KBM-7 (cell line): ENCODE measurements at places on chromosomes 1 and 21.

- DNase-seq: peak; percentile 5
Observed at GRCh38 chr1:177913762-177914540, 55.9 kb downstream of the SEC16B start.

- DNase-seq: no peak
Observed at GRCh38 chr1:53402891-53403655, 56.1 kb upstream of the DMRTB1 start.

- DNase-seq: no peak
Observed at GRCh38 chr1:155513300-155513916, 49.2 kb downstream of the ASH1L start.

DNA sequence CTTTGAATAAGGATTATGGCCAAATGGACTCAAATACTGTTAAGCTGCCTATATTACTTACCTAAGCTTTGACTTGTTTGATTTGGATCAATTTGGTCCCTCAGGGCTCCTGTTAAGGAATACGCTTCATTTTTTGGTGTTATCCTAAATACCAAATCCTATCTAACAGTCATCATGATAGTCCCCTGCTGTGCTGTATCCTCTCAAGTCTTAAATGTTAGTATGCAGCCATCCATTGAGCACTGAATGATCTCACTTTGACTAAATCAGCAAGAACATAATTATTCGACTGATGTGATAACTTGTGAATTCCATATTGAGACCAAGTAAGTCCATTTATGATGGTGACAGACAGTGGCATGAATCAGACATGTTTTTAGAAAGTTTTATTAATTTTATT lies 53.1 kb upstream of the ATF3 start:
- DNase-seq: no peak

GRCh38 chr1:147565189-147565980 lies 24.1 kb downstream of the BCL9 start:
- no peak for DNase-seq

- no peak for DNase-seq
Observed at GRCh38 chr1:177411381-177411780, 240.6 kb downstream of the BRINP2 start.

- no peak for DNase-seq
Observed at GRCh38 chr1:27863538-27863915, 8.8 kb upstream of the THEMIS2 start.

GRCh38 chr1:5950201-5950895 lies 41.9 kb downstream of the NPHP4 start:
- DNase-seq: no peak

DNA sequence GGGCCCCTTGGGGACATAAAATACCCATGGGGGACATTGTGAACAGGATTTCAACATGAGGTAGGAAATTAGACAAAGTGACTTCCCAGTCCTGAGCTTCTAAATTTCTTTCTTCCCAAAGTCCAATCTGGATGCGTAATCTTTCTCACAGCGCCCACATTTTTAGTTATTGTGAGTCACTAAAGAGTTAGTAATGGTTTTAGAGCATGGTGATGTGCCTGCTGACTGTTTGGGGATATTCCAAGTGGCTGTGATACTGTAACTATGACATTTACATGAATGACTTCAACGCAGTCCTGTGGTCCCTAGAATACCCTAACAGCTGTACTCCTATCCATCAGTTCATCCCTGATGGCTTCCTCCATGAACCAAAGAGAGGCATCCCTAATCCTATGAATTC lies 224.0 kb upstream of the COA6 start:
- DNase-seq: no peak

DNA sequence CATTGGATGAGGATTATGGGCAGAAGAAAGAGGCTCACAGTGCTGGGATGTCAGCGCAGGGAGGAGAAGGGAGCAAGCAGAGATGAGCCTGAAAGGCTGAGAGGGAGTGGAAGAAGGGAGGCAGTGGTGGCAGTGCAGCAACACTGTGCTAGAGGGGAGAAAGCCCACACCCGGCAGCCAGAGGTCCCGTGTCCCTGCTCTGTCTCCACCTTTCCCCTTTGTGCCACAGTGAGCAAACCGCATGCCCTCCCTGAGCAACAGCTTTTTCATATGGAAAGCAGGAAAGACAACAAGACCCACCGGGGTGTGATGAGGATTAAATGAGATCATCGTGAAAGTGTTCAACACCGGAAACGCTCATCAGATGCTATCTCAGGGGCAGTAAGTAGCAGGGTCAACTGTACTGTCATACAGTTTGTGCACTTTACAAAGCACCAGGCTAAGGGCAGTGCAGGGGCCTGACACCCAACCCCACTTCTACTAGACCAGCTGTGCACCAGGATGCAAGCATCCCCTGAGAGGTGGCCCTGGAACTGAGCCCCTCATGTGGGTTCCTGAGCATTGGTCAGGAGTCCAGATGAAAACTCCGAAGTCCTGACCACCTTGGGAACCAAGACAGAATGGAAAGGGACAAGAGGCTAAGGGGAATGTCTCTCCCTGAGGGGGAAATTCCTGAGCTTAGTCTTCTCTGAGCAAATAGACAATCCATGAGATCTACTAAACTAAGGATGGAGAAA lies 9.1 kb downstream of the NHLH1 start:
- DNase-seq: no peak

- DNase-seq: no peak
Observed at GRCh38 chr1:32316903-32317277, 19.1 kb downstream of the MARCKSL1 start.

DNA sequence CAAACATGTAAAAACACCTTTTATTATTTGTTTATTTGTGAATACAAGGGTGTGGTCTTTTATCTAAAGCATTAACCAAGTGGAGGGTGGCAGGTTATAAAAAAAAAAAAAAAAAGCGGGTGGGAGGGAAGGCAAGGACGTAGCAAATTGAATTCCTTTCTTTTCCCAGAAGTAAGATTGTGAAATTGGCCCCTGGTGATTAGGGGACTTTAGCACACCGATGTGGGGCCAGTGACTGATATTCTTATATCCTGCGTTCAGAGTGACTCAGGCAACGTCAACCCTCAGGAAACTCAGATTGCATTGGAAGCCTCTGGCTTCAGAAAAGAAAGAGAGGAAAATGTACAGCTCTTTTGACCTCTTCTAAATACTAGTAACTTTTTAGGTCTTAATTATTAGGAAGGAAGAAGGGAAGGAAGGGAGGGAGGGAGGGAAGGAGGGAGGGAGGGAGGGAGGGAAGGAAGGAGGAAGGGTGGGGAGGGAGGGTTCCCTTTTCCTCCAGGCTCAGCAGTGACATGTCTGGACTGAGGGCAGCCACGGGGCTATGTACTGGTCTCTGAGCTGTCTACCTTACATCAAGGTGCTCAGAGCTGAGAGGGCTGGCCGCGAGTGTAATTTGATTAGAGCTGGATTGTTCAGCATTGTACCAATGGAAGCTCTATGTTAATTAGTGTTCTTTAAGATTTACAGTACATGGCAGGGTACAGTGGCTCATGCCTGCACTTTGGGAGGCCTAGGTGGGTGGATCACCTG lies 30.2 kb downstream of the EVA1C start:
- DNase-seq: no peak

DNA sequence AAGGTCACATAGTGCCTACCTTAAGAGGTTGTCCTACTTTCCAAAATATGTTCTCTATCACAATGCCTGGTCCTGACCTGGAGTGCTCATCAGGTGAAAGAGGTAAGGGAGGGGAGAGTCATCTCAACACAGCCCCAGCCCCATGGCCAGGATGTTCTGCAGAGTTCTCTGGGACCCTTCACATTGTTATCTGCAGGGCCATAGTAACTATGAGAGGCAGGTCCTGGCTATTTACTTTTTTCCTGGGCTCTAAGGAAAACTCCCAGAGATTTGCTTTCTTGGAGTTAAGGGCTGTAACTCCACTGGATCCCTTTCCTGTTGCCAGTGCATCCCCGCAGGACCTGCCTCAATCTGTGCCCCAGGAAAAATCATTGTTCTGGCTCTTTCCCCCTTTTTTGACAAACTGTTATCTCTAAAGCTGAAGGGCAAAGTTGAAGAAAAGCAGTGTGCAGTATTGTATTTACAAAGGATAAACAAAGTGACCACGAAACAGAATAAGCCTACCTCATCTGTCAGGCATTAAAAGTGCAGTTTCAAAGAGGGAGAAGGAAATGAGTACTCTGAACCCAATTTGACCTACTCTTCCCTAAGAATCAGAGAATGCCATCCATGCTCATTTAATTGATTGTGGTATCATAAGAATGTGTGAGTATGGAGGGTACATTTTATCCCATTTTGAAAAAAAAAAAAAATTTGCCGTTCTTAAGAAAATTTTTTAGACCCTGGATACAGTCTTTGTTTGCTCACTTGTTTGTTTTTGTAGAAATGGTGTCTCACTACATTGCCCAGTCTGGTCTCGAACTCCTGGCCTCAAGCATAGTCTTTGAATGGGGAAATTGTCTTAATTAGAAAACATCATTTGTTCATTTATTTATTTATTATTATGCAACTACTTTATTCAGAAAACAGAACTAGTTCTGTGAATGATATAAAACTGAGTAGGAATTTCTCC lies 149.6 kb downstream of the RHOU start:
- no peak for DNase-seq

GRCh38 chr1:157798211-157798610 lies 21.3 kb upstream of the FCRL2 start:
- DNase-seq: no peak

DNA sequence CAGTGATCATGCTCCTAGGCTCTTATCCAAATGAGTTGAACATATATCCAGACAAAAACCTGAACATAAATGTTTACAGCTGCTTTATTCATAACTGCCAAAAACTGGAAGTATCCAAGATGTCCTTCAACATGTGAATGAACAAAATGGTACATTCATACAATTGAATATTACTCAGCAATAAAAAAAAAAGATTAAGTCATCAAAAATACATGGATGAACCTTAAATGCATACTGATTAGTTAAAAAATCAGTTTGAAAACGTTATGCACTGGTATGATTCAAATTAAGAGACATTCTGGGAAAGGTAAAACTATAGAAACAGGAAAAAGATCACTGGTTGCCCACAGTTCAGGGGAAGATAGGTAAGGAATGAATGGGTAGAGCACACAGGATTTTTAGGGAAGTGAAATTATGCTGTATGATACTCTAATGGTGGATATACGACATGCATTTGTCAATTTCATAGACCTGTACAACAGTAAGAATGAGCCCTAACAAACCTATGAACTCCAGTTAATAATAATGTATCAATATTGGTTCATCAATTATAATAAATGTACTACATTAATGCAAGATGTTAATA lies 3.1 kb downstream of the LRRC40 start:
- no peak for DNase-seq

GRCh38 chr21:43775795-43776430 lies at the start of gene CSTB:
Gene CSTB, minus strand, starts transcription at chr21:43776308. Its CDS starts 39 bp downstream, at chr21:43776269.
- peak; percentile 71 for DNase-seq

DNA sequence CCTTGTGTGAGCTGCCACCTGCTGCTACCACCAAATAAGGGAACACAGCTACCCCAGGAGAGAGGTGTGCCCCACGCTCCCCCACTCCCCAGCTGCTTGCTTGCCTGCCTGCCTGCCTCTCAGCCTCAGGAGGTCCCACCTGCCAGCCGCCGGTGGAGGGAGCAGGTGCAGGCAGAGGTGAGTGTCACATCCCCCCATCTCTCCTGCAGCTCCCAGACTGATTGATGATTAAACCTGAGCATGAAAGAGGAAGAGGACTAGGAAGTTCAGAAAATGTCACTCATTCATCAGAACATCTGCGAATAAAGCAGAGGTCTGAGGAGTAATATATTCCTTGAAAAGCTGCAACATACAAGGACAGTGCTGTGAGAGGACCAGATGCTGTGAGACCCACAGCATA lies 58.6 kb upstream of the HIVEP3 start:
- DNase-seq: no peak

GRCh38 chr1:8462371-8462892 lies 144.5 kb downstream of the SLC45A1 start:
- no peak for DNase-seq

- DNase-seq: no peak
Observed at GRCh38 chr1:31428436-31429221, 15.6 kb downstream of the SERINC2 start.

- DNase-seq: no peak
Observed at GRCh38 chr1:201172999-201173610, 17.5 kb upstream of the IGFN1 start.

DNA sequence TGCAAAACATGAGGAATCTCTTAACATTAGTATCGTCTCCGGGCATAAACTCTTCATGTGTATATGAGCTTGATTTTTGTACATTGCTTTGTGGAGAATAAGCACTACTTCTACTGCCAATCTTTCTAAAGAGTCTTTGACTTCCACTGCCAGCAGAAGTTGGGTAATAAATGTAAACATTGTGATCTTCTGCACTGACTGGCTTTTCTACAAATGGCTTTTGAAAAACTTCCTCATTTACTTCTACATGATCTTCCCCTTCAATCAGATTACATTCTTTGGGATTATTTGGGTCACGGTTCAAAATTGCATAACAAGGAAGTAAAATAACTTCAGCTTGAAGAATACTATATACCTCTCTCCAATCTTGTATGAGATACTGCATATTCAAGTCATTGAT lies 30.4 kb upstream of the SLC44A5 start:
- DNase-seq: peak; percentile 28

GRCh38 chr1:207417076-207417475 lies 37.1 kb upstream of the CR2 start:
- no peak for DNase-seq

- DNase-seq: no peak
Observed at GRCh38 chr1:150843474-150843873, 32.9 kb downstream of the ARNT start.

- peak; percentile 84 for DNase-seq
Observed at GRCh38 chr1:153494976-153495535, 34.6 kb upstream of the S100A7 start.

DNA sequence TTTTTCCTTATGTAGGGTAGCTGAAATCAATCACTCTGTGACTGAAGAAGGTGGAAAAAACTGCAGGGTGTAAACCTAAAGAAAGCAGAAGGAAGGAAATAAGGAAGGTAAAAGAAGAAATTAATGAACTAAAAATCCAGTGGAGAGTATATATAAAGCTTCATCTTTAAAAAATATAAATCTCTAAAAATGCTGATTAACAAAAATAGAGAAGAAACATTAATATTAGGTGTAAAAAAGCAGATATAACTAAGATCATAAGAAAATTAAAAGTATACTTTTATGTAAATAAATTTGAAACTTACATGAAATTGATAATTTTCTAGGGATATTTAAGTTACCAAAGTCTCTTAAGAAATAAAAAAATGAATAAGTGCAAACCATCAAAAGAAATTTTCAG lies 159.8 kb downstream of the GALNT2 start:
- no peak for DNase-seq

DNA sequence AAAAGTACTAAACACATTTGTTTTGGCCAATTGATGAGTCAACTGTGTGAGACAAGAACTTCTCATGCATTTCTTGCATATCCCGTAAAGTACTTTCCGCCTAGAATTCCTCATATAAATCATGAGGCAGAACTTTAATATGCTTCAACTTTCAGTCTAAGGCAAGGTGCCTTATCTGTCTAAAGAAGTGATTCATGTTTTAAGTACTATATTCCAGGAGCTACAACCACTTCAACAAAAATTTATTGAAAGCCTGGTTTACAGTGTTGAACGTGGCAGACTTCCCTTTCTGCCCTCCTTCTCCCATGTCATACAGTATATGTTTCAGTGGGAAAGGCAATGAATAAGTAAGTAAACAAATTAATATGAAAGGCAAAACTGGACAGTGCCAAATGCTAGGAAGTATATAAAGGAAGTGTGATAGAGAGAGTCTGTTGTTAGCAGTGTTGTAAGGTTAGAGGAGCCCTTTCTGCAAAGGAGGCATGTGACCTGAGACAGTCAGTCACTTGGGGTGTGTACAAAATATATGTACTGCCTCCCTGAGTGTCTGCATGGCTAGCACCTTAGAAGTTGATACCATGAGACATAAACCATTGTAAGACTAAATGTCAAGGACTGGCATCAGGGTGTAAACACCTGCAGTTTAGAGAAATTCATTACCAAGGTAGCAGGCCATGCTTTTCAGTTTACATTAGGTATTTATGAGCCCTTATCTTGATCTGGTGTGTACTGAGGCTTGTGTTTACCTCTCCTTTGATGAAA lies 362.2 kb downstream of the SRGAP2C start:
- DNase-seq: no peak
